Choroid plexus epithelial cell (primary cell): ENCODE measurements at places on chromosomes 1 and 21.
A peak's percentile ranks its signal among the peaks of the same experiment; 100 is the strongest.

- DNase-seq = no peak
Observed at GRCh38 chr1:70910013-70910412, 137.6 kb downstream of the PTGER3 start.

GRCh38 chr1:89698020-89698560 is 65.2 kb downstream of the LRRC8C start:
- peak; percentile 27 for DNase-seq

GRCh38 chr1:236615399-236616148 is 11.3 kb upstream of the HEATR1 start:
- no peak for DNase-seq

- no peak for DNase-seq
Observed at GRCh38 chr1:189609167-189609566, 868.5 kb downstream of the BRINP3 start.

DNA sequence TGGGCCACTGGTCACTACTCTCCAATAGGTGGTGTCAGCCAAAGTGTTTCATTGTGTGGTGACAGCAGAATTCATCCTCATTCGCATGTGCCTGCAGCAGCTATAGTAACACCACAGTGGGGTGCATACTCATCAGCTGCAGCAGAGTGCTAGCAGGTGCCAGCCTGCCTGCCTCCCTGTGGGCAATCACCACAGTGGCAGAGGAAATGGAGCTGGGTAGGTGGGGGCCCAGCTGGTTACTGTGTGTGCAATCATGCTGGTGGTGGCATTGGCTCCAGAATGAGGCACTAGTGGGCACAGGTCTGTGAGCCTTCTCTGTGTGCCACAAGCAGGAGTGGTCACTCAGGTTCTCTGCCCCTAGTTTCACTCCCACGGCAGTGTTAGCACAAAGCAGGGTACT is 579.2 kb downstream of the PTPRC start:
- DNase-seq = no peak

- no peak for DNase-seq
Observed at GRCh38 chr1:57214951-57215575, 208.8 kb downstream of the DAB1 start.

GRCh38 chr21:38950435-38951094 is 144.8 kb downstream of the ETS2 start:
- DNase-seq = peak; percentile 40

DNA sequence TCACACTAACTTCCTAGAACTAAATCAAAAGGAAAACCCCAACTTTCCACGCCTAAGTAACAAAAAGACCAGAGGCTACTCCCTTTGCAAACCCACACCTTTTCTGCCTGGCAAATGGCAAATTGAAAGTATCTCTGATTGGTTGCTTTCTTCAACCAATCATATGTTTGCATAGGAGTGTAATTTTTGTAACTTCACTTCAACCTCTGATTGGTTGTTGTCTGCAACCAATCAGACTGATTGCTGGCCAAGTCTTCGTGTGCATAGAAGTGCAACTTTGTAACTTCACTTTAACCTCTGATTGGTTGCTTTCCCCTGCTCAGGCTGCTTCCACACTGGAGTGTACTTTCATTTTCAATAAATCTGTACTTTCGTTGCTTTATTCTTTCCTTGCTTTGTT is 36.9 kb upstream of the PADI2 start:
- DNase-seq = peak; percentile 58

DNA sequence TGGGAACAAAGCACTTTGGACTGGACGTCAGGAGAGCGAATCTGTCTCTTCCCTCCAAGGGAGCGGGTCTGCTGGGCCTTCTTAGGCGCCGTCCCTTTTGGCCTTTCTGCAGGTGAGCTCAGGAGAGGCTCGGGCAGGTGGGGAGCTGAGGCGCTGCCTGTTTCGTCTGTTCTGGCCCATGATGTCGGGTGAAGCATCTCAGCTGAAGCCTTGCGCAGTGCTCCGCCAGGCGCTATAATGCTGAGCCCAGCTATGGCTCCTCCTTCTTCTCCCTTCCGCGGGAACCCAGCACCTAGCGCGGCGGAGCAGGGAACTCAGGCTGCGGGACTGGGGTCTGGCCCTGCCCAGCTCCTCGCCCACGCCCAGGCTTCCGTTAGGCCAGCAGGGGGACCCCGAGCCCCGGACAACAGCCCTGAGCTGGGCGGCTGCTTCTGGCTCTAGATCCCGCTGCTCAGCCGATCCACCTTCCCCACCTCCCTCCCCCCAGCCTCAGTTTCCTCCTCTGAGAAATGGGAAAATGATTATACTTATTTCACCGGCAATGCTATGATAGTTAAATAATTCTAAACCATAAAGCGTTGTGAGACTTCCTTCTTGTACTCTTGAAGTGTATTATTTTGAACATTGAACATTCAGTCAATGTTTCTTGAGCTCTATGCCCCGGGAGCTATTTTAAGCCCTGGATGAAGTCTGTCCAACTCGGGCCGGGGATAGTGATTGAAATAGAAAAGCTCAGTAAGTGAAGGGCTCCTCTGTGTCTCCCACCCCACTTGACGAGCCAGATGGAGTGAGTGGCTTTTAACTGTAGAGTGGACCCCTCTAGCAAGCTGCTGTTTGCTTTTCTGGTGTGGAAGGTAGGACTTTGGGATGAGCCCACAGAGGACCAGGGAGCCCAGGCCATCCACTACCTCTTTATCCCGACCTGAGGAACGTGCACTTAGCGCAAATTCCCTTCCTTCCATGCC is 9.6 kb upstream of the ADORA1 start:
- peak; percentile 74 for DNase-seq

DNA sequence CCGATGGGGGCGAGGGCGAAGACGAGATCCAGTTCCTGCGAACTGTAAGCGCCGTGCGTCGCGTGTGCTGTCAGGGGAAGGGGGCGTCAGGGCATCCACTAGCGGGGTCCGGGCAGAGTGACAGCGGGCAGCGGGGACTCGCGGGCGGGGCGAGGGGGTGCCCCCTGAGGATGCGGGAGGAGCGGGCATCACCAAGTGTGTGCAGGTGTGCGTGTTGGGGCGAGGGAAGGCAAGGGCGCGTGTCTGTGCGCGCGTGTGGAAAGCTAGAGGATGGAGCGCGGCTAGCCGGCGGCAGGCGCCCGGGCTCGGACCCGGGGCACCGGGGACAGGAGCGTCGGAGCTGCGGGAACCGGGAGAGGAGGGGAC is 525 bp downstream of the RYR2 start:
- DNase-seq = no peak

DNA sequence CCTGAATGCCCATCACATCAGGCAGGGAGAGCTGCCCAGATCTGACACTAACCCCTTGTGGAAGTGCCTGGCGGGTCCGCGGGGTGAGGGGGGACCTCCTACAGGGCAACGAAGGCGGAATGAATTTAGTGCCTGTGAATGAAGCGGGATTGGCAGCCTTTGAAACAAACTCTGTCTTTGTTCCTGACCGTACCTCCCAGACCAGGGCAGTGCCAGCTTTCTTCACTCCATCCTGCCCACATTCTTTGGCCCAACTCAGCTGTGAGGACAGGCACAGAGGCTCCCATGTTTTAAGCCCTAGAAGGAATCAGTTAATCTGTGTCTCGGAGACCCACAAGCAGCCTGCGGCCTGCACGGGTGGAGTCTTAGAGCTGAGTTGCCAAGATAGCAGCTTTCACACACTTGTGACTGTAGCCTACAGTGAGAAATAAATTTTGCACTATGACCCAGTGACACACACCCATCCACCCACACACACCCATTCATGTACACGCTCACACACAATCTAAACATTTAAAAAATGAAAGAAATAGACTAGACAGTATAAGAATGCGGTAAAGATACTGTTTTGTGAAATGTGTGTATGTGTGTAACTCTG is 60.1 kb upstream of the USP24 start:
- DNase-seq = peak; percentile 11

- DNase-seq = peak; percentile 9
Observed at GRCh38 chr1:54353959-54354358, 52.2 kb downstream of the SSBP3 start.

DNA sequence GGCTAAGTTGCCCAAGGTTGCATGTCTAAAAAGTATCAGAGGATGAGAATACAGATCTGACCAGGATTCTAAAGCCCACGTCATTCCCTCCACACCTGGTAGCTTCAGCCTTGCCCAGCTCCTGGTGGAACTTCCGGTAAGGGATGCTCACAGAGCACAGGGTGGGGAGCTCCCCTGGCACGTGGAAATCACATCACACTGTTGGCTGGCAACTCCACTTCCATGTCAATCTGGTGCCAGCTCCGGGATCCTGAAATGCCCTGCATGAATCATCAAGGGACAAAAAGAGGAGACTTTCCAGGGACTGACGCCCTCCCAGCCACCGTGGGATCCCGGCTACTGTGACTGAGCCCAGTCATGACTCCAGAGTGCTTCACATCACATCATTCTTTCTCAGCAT is 12.4 kb upstream of the BCAR3 start:
- DNase-seq = no peak

GRCh38 chr1:36339215-36339614 is 15.8 kb upstream of the EVA1B start:
- DNase-seq = no peak

- DNase-seq = peak; percentile 34
Observed at GRCh38 chr1:183472488-183473216, at the start of gene SMG7. Gene SMG7, plus strand, starts transcription at chr1:183472499. Its CDS starts 122 bp downstream, at chr1:183472621.

- DNase-seq = no peak
Observed at GRCh38 chr1:179955731-179956130, 1.1 kb downstream of the CEP350 start.

DNA sequence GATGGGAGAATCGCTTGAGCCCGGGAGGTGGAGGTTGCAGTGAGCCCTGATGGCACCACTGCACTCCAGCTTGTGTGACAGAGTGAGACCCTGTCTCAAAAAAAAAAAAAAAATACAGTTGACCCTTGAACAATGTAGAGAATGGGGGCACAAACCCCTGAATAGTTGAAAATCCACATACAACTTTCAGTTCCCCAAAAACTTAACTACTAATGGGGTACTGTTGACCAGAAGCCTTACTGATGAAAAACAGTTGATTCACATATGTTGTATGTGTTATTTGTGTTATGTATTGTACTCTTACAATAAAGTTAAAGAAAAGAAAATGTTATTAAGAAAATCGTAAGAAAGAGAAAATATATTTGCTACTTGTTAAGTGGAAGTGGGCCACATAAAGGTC is 51.2 kb upstream of the COA6 start:
- no peak for DNase-seq

GRCh38 chr1:67815303-67816094 is 17.8 kb downstream of the GNG12 start:
- no peak for DNase-seq

- DNase-seq = peak; percentile 58
Observed at GRCh38 chr1:205430696-205431305, 8.9 kb upstream of the LEMD1 start.

GRCh38 chr1:24374891-24375786 is 38.4 kb downstream of the STPG1 start:
- no peak for DNase-seq

DNA sequence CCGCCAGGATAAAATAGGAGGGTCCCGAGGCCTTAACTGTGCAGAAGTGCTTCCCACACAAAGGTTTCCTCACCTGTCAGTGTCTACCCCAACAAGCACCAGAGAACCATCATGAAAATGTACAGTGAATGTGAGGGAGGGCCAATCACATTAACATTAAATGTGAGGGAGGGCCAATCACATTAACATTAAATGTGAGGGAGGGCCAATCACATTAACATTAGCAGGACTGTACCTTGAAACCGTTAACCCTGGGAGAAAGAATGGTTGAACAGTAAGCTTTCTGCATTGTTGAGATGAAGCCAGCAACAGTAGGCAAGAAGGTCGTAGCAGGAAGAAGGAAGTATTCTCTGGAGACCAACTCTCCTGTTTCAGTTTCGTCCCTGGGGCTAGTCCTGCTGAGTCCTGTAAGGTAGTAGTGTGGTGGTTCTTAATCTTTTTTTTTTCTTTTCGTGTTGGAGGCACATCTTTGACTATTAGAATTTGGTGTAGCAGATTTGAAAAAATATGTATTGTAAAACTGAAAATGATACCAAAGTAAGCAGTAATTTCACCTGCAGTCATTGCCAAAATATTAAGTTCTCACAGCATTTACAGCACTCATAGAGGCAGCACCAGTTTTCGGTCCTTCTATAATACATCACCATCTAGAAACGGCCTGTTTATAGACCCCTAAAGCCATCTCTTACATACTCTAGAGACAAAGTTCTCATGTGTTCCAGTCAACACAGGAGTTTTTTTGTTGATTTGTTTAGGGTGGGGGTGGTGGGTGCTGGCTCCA is 98.6 kb upstream of the PPP2R5A start:
- peak; percentile 44 for DNase-seq

GRCh38 chr1:167104256-167104633 is 10.4 kb downstream of the STYXL2 start:
- no peak for DNase-seq

- no peak for DNase-seq
Observed at GRCh38 chr21:31383770-31384169, 39.7 kb upstream of the TIAM1 start.

DNA sequence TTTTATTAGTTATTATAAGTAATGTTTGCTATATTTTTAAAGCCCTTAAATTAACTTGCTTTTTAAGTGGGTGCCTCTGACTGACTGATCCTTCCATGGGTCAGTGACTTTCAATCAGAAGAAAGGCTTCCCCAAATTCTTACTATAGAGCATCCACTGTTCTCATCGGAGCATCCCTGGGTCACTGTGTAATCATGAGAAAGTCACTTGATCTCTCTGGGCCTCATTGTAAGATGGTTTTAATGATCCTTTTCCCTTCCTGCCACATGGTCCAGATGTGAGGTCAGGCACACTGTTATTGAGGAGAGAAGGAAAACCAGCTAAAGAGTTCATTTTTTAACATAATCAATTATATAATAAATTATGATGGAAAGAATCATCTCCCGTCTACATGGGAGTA is 11.0 kb upstream of the NBL1 start:
- no peak for DNase-seq

DNA sequence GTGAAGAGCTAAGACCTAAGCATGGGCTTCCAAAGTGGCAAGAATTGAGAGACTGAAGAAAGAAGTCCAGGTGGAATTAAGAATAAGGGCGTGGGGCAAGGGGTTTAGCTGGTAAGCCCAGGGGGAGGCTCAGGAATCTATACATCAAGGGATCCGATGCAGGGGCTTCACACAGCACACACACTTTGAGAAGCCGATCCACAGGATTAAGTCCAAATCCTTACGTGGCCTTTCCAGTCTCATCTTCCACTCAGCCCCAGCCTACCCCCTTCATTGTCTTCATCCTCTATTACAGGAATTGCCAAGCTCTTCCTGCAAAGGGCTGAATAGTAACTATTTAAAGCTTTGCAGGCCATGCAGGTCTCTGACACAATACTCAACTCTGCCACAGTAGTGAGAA is 101.3 kb downstream of the TGFBR3 start:
- no peak for DNase-seq

- no peak for DNase-seq
Observed at GRCh38 chr1:54819195-54819536, 18.0 kb upstream of the TTC22 start.

GRCh38 chr1:172818841-172819527 is 160.1 kb downstream of the FASLG start:
- DNase-seq = no peak

GRCh38 chr1:52571783-52572182 is 18.9 kb upstream of the TUT4 start:
- DNase-seq = peak; percentile 34

GRCh38 chr1:156104065-156104810 is 10.3 kb upstream of the LMNA start:
- DNase-seq = peak; percentile 76

- DNase-seq = peak; percentile 96
Observed at GRCh38 chr1:24294228-24294672, 24.9 kb upstream of the GRHL3 start.
